ENCODE measurements at places on chromosomes 3 and 15.

DNA sequence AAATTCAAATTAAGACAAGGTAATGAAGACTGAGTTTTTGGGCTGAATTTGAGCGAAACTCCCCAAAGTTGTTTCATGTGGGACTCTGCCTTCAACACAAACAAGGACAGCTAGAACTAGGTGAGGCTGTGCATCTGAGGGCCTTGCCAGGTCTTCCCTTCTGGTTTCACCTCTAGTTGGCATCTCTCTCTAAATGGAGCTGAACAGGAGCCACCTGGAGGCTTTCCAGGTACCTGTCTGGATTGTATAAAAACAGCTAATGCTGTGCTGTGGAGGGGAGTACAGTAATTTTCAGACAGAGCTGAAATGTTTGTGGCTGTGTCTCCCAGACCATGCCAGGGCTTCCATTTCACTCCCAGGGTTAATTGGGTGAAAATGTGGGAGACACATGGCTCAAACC is 27.1 kb downstream of the TRIM71 start:
- DNase-seq: no peak

- no peak for DNase-seq
These were observed 119.3 kb upstream of the BFSP2 start for GRCh38 chr3:133280586-133280985.

DNA sequence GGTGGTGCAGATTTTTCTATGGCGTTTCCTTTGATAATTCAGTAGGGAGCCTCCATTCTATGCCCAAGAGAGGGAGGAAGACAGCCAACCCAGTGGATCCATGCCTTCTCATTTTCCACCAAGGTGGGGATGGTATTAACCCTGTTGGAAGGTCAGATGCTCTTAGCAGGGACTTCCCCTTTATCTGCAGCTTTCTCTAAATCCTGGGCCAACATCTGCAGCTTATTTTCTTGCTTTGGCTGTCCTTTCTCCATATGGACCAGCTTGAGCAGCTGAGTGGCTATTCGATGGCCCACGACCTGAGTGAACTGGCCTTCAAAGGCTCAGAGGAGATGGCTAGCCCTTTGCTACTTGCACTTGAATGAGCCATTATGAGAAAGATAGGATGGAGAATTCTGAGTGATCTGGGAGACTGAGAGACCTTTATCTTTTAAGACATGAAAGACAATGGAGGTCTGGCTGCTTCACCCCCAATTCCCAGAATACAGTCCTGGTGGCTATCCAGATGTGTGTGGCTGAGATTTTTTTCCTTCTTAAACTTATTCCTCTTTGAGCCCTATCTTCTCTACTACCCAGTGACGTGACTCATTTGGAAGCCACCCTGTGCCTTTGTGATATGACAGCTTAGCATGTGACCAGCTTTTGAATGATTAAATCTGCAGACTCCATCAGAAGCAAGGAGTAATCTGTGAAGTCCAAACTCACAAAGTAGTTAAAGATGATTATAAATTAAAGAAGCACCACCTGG is 39.6 kb upstream of the TRAK1 start:
- no peak for DNase-seq

- DNase-seq: no peak
These were observed 95.1 kb upstream of the MRPS22 start for GRCh38 chr3:139248593-139249255.

- DNase-seq: no peak
These were observed 16.5 kb upstream of the TIMP4 start for GRCh38 chr3:12175137-12175593.

DNA sequence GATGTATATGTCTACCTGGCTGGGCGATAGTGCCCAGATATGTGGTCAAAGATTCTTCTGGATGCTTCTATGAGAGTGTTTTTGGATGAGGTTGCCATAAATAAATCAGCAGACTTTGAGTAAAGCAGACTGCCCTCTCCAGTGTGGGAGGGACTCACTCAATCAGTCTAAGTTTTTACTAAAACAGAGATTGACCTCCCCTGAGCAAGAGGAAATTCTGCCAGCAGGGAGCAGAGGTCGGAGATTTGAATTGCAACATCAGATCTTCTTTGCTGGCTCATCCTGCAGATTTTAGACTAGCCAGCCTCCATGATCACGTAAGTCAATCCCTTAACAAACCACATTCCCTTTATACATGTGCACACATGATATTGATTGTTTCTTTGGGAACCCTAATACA is 300.9 kb downstream of the MCTP2 start:
- DNase-seq: no peak

Measured in nucleus accumbens (tissue), 56 donors.